ENCODE measurements at places on chromosomes 1 and 21.
A peak's percentile ranks its signal among the peaks of the same experiment; 100 is the strongest.

GRCh38 chr1:11731691-11732283, 4.1 kb upstream of the AGTRAP start:
- no peak for DNase-seq

- DNase-seq: no peak
Measured at GRCh38 chr1:185920602-185921001, 186.4 kb downstream of the HMCN1 start.

GRCh38 chr1:53895421-53895820, 1.4 kb downstream of the DIO1 start:
- DNase-seq: no peak

DNA sequence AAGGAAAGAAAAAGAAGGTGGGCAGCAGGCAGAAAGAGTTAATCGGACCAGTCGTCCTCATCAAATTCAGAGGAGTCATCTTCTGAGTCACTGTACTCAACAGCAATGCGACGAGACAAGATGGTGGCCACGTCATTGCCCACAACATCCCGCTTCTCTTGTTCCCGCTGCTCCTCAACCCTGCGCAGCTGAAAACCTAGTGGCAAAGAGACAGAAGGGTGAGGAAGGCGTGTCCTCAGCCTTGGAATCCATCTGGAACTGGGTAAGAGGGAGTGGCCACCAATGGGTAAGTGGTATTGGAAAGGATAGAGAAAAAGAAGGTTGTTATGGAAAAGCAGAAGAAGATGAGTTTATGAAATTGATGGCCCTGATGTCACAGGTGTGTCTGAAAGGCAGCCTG, 15.7 kb downstream of the GPR3 start:
- no peak for DNase-seq

DNA sequence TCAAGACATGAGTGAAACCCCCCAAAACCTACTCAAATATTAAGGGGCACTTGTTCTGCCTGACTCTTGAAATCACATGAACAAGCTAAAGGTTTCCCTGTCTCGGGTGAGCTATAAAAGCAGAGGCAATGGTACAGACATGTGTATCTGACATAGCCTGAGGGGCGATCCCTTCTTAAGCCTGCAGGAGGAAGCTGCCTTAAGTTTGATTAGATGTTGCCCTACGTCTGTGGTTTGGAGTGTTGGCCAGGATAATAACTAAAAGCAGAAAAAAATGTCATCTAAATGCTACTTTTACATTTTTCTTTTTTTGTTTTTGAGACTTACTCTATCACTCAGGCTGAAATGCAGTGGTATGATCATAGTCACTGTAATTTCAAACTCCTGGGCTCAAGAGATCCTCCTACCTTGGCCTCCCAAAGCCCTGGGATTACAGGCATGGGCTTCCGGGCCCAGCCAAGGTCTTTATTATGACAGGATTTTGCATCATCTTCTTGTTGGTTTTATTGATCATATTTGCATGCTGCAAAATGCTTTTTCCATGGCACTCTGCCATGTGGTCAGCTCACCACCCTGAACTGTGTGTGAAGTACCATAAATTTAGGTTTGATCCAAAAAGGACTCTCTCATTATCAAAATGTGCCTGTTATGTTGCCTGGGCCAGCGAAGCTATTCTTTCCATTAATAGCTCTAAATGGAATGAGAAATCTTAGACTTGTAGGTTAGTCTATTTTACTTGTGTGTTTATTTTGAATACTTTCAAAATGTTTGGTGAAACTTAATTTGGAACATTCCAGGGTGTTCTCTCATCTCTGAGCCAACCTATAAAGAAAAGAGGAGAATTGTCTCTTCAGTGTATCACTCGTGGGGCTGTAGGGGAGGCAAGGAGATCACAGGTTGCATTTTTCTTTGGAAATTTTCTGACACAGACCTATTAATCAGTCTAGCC, 15.0 kb upstream of the HMGN1 start:
- DNase-seq: no peak

GRCh38 chr1:179143322-179143721, 61.5 kb downstream of the TOR3A start:
- peak; percentile 88 for DNase-seq

- no peak for DNase-seq
Measured at GRCh38 chr1:229420765-229421164, 13.1 kb downstream of the ACTA1 start.

GRCh38 chr1:203276408-203276807, 28.9 kb upstream of the BTG2 start:
- DNase-seq: no peak

DNA sequence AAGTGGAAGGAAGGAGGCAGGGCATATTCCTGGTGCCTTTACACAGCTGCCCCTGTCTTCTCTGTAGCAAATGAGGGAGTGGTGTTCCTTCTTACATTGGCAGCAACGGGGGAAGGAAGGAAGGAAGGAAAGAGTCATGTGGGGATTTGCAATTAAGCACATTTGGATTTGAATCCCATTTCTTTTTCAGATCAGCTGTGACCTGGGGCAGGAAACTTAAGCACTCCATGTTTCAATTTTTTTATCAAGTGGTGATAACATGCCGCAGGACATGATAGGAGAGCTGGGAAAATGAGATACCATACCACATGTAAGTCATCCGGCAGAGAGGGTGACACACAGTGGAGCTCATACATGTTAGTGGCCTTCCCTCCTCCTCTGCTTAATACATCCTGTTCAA, 186.8 kb downstream of the APP start:
- DNase-seq: no peak

GRCh38 chr1:239307886-239308285, 78.5 kb upstream of the CHRM3 start:
- no peak for DNase-seq

- DNase-seq: no peak
Measured at GRCh38 chr1:235941876-235942624, 75.3 kb upstream of the LYST start.

DNA sequence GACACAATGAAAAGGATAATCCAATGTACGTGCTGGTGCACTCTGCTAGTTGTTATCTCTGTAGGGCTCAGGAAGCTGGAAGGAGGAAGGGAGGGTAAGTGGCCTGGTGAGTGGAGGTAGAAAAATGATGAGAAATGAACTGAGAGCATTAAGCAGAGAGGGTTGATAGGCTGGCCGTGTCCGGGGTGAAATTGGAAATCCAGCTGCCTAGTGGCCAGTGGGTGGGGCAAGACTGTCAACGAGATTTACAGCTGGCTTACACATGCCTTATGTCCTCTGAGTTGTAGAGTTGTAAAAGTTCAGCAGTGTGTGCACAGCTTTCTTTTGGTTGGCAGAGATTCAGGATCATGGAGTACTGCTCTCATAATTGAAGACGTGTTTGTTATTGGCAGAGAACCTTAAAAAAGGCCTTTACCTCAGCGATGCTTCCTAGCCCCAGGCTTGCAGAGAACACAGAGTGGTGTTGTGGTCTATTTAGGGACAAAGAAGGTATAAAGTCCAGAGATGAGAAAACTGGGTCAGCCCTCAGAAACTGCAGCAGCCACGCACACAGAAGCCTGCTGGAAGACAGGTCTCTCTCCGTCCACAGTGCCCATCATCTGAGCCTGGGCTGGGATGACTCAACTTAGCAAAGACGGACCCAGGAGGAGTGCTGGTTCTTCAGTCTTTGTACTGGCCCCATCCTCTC, 132.4 kb downstream of the EDEM3 start:
- peak; percentile 80 for DNase-seq

DNA sequence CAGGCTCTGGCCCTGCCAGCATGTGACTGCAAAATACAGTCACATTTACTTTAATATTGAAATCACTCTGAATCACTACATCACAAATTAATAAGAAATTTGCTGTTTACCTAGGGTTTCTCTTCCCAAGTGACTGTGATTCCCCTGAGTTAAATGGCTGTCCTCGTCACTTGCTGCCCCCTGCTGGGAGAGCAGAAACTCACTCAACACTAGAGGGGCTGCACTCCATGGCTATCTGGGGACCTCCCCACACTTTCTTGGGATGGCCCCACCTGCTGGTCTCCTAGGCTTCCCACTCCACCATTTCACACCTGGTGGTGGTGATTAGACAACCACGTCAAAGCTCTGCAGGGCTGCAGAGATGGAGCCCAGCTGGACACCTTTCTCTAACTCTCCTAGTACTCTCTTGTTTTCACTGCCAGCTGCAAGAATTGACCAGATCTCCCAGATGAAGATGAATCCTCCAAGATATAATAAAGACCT, 63.4 kb downstream of the CD2 start:
- no peak for DNase-seq

DNA sequence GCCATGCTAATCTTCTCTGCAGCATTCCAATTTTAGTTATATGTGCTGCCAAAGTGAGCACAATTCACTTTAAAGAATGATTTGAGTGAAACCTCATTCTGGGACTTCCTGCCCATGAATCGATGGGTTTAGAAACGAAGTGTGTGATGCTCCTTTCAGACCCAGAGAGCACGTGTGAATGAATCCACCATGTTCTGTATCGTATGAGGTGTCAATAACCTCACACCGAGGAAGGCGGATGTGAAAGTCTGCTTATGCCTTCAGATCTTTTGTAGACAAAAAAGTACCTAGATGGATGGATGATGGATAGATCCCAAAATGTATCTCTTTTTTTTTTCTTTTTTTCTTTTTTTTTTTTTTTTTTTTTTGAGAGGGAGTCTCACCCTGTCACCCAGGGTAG, 13.8 kb downstream of the UBASH3A start:
- DNase-seq: no peak

- no peak for DNase-seq
Measured at GRCh38 chr1:107545056-107545577, 404.3 kb downstream of the NTNG1 start.

DNA sequence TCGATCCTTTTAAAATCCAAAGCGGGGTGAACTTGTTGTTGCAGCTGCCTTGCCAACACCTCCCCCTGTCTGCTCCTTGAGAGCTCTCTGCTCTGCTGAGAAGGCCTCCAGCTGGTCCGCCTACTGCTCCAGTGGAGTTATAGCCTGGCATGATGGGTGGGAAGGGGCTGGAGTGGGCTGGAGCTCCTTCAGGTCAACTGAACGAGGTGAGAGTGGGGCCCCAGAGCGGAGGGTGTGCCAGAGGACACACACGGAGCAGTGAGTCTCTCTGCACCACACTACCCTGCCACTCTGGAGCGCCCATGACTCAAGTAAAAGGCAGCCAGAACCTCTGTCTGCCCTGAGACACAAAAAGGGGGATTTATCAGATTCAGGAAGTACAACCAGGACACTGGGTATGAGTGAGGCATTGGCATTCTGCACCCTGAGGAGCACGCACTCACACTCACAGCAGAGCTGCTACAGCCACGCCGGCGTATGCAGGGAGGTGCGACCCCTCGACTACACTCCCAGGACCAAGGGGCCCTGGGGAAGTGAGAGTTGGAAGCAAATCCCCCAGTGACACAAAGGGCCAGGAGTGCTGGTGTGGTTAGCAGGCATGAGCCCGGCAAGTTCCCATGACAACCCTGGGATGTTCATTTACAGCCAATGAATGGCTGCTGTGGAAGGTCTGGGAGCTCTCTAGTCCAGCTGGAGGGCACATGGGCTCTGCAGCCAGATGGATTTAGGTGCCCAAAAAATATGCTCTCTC, 28.0 kb upstream of the EVA1B start:
- peak; percentile 67 for DNase-seq

DNA sequence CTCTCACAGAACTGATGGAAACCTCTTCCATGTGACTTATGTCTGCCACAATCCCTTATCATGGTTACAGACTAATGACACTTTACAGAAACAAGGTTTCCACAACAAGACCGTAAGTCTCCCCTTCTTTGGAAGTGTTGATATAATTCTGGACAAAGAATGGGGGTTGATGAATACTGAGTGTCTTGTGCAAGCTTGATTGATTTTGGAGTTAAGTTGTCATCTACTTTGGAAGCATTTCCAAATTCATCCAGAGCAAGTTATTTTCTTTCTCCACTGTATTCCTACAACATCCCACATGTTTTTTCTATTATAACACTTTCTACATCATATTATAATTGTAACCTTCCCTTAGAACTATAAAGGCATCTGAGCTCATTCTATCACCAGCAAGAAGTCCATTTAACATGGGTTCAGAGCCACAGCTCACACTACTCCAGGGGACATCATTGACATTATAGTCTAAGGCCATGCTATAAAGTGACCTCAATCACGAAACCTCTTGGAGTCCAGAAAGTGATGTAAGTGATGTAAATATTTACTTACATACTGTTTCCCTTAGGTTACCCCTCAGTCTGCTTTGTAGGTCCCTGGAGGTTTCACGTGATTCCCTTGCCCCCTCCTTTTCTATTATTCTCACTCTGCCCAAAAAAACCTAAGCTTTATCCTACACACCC, 125.7 kb upstream of the PBX1 start:
- no peak for DNase-seq

DNA sequence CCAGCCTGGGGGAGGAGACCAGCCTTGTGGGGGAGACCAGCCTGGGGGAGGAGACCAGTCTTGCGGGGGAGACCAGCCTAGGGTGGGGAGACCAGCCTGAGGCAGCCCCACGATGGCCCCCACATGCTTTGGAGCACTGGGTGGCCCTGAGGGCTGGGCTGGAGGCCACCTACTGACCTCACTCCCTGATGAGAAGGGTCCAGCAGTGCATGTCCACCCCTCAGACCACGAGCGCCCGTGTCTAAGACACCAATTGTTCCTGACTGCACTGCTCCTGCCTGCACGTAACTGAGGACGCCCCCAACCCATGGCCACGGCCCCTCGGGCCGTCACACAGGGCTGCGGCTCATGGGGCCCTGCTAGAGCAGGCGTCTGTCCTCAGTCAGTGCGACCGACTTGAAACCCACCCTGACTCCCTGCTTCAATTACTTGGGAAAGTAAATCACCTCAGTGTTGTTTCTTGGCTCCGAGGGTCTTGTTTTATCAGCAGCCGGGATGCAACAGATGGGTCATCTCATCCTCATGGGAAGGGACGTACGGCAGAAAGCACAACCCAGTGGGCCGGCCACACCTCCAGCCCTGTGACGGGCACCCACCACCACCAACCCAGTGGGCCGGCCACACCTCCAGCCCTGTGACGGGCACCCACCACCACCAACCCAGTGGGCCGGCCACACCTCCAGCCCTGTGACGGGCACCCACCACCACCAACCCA, at the start of gene SPATC1L:
Gene SPATC1L, minus strand, starts transcription at position 550 of the 715 bp plus-strand sequence. CDS start 1,643 bp downstream, outside the sequence.
- no peak for DNase-seq

- DNase-seq: peak; percentile 5
Measured at GRCh38 chr21:38733972-38734546, 71.7 kb upstream of the ETS2 start.

GRCh38 chr1:56576880-56577405, 2.4 kb downstream of the PLPP3 start:
- no peak for DNase-seq

- DNase-seq: no peak
Measured at GRCh38 chr21:33021150-33021549, 4.6 kb upstream of the OLIG2 start.

DNA sequence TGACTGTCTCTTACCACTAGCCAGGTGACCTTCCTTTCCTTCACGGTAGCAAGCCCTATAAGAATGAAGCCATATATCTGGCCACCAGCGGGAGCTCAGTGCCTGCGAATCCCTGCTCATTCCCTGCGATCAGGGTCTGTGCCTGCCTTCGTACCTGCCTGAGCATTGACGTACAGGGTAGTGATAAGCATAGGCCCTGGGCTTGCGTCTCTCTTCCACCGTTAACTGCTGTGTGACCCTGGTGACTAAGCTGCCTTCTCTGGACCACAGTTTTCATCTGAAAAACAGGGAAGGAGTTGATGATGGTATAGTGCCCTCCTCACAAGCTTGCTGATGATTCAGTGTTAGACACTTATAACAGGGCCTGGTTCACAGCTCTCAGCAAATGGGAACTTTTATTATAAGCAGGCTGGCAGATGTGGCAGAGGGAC, 4.1 kb downstream of the ZC3H12A start:
- DNase-seq: no peak
